A549 treated with Hydrocortisone at 1 μM for 4 hours (cell line): ENCODE measurements at places on chromosomes 7 and 10. TPM values are rescaled to one million over a fixed set of nuclear protein-coding genes. Genes with fewer than 3 reads are reported as not detected.

Gene HOXA11
- total RNA-seq = 0.58 to 0.68 TPM (median 0.63 TPM) in 5 replicates

Gene SRRM3
- total RNA-seq = 8.8 to 12.6 TPM (median 11.1 TPM) in 5 replicates

Gene ADGRA1
- 0.15 to 0.34 TPM (median 0.23 TPM) in 5 replicates for total RNA-seq

Gene GSAP
- total RNA-seq = 2.7 to 3.7 TPM (median 3.3 TPM) in 5 replicates

Gene WASHC2A
- 11.1 to 16.4 TPM (median 12.5 TPM) in 5 replicates for total RNA-seq

Gene PTEN
- total RNA-seq = 37.8 to 58.7 TPM (median 42.7 TPM) in 5 replicates

Gene DCLRE1A
- 8.9 to 11.8 TPM (median 9.8 TPM) in 5 replicates for total RNA-seq

Gene AKR1E2
- 6.3 to 7.3 TPM (median 7.0 TPM) in 5 replicates for total RNA-seq

Gene PIP4K2A
- total RNA-seq = 16.8 to 32.1 TPM (median 20.3 TPM) in 5 replicates

Gene MCM10
- total RNA-seq = 19.7 to 26.7 TPM (median 21.8 TPM) in 5 replicates

Gene HPSE2
- total RNA-seq = not detected in 5 replicates

Gene STMP1
- total RNA-seq = 25.8 to 32.7 TPM (median 29.4 TPM) in 5 replicates

Gene POT1
- 10.6 to 19.2 TPM (median 13.1 TPM) in 5 replicates for total RNA-seq

Gene NUDT13
- 2.6 to 3.9 TPM (median 3.4 TPM) in 5 replicates for total RNA-seq

Gene COL1A2
- total RNA-seq = not detected in 5 replicates

Gene EVX1
- total RNA-seq = 0.07 to 0.22 TPM (median 0.13 TPM) in 5 replicates

Gene PODXL
- 28.7 to 56.2 TPM (median 40.1 TPM) in 5 replicates for total RNA-seq

Gene CLDN4
- 3.7 to 5.3 TPM (median 4.3 TPM) in 5 replicates for total RNA-seq

Gene CTAGE4
- total RNA-seq = 0.03 TPM in 1 of 5 replicates, not detected in the others

Gene SPDYE18
- 0.15 to 0.24 TPM in 2 of 5 replicates, not detected in the others for total RNA-seq

Gene TFR2
- total RNA-seq = 2.0 to 2.4 TPM (median 2.1 TPM) in 5 replicates

Gene KCNIP2
- total RNA-seq = 0.49 to 0.98 TPM (median 0.75 TPM) in 5 replicates

Gene OPALIN
- not detected in 5 replicates for total RNA-seq

Gene ACSM6
- total RNA-seq = not detected in 5 replicates

Gene GLI3
- total RNA-seq = 0.07 to 0.25 TPM (median 0.13 TPM) in 5 replicates

Gene FAM171A1
- 18.3 to 27.0 TPM (median 22.8 TPM) in 5 replicates for total RNA-seq

Gene DLX5
- total RNA-seq = not detected in 5 replicates

Gene MKI67
- total RNA-seq = 57.6 to 86.2 TPM (median 60.4 TPM) in 5 replicates

Gene ZNF92
- total RNA-seq = 3.8 to 6.1 TPM (median 4.7 TPM) in 5 replicates

Gene UPK3BL2
- total RNA-seq = 1.3 to 3.2 TPM (median 2.4 TPM) in 5 replicates

Gene OPN1SW
- not detected in 5 replicates for total RNA-seq

Gene HABP2
- total RNA-seq = 0.06 to 0.18 TPM (median 0.13 TPM) in 5 replicates

Gene TET1
- 0.43 to 0.90 TPM (median 0.55 TPM) in 5 replicates for total RNA-seq

Gene LRMDA
- total RNA-seq = 3.6 to 5.1 TPM (median 4.4 TPM) in 5 replicates

Gene EPHA1
- 0.02 to 0.21 TPM (median 0.10 TPM) in 4 of 5 replicates, not detected in the other for total RNA-seq

Gene CPA2
- total RNA-seq = 0.08 to 0.30 TPM (median 0.16 TPM) in 3 of 5 replicates, not detected in the others

Gene PLAU
- total RNA-seq = 95.7 to 133 TPM (median 109 TPM) in 5 replicates
